Activated CD4-positive, alpha-beta memory T cell treated with anti-CD3 and anti-CD28 coated beads, Interleukin-2, amount 10 ng/mL, durations not matched to agents 7 days and 5 days (primary cell): ENCODE measurements at places on chromosomes 12 and 14.

DNA sequence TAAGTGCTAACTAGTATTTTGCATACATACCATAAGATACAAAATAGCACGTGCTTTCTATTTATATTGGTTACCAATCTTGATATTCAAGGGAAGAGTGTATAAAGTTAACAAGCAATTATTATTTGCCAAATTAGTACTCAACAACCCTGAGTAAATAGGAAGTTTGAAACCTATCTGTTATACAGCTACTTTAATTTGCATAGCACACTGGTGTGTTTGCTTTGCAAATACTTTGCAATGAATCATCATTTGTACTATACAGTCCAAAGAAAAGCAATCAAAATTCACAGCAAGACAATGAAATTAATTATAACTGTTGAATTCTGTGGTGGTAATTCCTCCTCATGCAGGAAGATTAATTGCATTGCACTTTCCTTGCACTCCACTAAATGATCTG lies 469.1 kb downstream of the PRKD1 start:
- no peak for DNase-seq

DNA sequence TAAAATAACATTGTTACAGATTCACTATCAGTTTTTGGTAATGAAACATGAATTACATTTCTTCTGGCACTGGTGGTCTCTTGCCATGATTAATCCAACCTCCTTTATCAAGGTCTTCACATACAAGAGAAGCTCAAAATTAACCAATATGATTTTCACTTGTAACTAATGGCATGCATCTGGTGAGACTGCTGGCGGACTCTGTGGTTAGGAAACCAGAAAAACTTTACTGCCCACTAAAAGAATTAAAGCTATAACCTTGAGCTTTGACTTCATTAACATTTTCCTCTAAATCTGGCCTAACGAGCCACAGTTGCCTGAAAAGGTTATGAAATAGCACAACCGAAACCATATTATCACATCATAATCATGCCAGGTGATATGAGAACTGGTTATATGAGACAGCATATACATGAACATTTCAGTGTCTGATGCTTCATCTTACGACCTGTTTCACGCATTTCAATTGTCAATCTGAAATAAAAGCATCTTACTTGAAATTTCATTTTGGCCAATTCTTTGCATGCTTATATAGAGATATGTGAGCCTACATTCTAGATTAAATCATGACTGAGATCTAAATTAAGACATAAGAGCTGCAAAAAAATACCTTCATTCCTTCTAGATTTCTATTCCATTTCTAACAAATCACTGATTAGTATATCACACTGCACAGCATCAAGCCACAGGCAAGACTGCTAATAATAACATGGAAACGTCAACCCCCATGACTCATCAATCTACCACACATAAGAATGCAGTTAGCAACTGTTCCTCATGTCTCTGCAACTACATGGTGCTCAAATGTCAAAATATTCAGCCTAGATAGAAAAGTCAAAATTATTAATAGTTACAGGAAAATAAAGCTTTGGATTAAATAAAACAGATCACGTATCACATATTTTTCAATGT lies 89.3 kb downstream of the OSBPL8 start:
- no peak for DNase-seq

GRCh38 chr12:49671031-49671765 lies 36.0 kb downstream of the FMNL3 start:
- peak; percentile 74 for DNase-seq

DNA sequence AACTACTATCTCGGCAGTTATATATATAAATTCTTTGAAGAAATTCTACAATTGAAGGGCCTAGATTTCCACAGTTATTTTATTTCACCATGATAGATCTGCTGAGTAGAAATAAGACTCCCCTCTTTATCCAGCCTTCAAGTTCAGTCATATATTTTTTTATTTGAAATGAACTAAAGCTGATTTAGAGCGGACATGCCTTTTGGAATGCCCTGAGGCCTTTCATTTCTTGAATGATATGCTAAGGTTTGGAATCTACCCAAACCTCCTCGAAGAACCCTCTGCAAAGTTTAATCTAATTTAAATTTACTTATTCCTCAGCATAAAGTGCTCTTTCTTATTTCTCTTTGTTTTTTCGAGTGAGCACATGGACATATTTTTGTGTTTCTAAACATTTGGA lies 15.1 kb downstream of the SIX1 start:
- no peak for DNase-seq

DNA sequence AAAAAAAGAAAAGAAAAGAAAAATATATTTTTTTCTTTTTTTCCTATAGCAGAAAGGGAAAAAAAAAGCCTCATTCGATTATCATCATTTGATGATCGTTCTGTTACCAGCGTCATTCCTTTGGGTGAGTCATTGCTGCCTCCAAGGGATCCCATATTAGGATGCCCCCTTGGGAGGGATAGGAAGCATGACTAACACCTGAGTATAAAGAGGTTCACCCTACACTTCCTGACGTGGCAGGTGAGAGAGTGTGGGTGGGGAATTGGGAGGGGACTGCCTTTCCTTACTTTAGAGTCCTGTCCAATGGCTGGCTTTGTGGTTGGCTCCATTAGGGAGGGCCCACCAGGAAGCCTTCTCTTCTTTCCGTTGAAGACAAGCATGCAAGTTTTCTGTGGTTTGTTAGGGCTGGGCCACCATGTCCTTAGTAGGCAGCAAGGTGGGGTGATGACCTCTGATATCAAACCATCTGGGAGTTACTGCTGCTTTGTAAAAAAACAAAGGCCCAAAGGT lies 56.1 kb upstream of the FUT8 start:
- DNase-seq: peak; percentile 51

GRCh38 chr12:12379831-12380730 lies 23.2 kb downstream of the BORCS5 start:
- peak; percentile 54 for DNase-seq

GRCh38 chr14:75283833-75284563 lies 5.4 kb downstream of the FOS start:
- no peak for DNase-seq

DNA sequence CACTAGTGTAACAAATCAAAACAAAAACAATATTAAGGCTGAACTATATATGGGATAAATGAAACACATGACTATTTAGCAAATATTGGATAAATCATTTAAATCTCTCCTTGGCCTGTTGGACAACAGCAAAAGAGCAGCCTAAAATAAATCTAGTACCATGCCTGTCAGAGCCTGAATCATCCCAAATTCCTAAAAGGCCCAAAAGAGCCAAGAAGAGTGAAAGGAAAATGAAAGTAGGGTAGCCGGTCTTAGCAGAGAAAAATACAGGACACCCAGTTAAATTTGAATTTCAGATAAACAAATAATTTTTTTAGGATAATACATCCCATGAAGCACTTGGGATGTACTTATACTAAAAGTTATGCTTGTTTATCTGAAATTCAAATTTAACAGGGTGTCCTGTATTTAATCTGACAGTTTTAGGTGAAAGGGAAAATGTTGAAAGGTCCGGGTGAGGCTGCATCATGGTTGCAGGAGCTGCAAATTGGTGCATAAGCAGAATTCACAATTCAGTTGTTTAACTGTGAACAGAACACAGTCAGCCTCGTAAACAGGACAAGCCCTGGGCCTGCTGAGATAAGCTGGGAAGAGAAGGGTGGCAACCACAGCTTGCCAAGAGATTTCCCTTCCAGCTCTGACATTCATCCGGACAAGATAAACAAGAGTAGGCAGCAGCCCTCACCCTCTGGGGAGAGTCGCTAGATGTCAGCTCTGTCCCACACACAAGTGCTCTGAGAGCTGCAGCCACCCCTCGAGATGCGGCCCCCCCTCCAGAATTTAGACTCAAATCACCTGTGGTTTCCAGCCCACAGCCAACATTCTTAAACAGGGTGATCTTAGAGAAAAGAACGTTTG lies 30.3 kb downstream of the DMAC2L start:
- DNase-seq: no peak

- DNase-seq: no peak
These were observed 189.0 kb upstream of the CCND2 start for GRCh38 chr12:4084573-4084972.

DNA sequence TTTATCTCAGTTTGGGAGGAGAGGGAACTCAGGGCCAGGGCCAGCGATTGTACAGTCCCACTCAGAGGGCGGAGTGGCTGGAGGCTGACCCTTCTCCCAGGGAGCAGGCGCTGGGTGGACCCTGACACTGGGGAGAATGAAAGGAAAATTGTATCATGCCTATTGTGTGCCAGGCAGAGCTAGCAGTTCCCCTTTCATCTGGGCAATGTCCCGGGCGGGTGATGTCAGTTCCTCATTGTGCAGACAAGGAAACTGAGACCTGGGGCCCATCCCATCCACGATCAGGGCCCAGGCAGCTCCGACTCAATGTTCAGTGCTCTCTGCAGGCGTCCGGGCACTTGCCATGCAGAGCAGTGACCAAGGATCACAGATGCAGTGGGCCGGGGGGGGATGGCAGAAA lies 101.9 kb upstream of the RTL1 start:
- DNase-seq: no peak

DNA sequence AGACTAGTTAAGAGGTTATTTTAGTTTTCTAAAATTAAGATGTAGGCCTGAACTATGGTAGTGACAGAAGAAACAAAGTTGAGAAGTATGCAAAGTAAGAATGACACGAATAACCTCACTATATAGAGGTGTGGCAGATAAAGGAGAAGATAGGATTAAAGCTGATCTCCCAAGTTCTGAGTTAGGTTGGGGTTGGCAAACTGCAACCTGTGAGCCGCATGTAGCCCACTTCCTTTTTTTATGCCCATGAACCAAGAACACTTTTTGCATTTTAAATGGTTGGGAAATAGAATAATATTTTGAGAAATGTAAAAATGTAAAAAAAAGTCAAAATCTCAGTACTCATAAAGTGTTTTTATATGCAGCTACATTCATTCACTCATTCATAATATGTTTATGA lies 34.3 kb downstream of the KTN1 start:
- DNase-seq: no peak

DNA sequence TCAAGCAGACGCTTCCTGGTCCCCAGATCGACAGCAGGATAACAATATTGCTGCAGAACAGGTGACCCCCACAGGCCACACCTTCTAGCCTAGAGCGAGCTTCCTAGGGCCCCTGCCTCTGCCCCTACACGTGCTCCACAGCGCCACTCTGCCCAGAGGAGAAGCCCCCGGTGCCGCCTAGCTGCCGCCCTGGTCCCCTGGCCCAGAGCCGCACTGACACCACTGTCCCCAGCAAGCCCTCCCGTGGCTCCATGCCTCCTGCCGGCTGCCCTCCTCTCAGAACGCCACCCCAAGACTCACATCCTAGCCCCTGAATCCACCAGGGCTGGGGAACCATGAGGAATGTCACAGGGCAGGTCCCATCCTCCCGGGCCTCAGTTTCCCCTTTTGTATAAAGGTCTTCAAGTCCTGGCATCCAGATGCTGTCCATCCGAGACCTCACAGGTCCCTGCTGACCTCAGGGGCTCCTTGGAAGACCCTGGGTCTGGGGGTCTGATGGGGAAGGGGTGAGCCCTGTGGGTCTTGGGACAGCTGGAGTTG lies 31.0 kb downstream of the JAG2 start:
- no peak for DNase-seq
